Activated CD4-positive, CD25-positive, alpha-beta regulatory T cell treated with anti-CD3 and anti-CD28 coated beads, Interleukin-2, amount 50 U/mL, for 16 hours (primary cell): ENCODE measurements at places on chromosomes 7 and 10.

DNA sequence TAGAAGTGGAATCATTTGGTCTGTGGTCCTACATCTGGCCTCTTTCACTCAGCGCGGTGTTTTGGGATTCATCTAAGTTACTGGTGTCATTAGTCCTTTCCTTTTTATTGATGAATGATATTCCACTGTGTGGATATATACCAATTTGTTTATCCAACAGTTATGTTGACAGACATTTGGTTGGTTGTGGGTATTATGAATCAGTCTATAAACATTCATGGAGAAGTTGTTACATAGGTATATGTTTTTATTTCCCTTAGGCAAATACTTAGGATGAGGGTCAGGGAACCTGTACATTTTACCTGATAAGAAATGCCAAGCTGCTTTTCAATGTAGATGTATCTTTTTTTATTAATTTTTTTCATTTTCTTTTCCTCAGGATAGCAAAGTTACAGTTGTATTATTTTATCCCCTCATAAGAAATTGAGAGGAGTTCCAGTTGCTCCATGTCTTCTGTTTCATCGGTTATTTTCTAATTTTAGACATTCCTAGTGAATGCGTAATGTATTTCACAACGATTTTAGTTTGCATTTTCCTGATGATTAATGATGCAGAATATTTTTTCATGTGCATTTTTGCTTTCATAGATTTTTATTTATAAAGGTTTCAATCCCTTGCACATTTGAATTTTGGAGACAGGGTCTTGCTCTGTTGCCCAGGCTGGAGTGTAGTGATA, 203.8 kb upstream of the SH2B2 start:
- DNase-seq = no peak

DNA sequence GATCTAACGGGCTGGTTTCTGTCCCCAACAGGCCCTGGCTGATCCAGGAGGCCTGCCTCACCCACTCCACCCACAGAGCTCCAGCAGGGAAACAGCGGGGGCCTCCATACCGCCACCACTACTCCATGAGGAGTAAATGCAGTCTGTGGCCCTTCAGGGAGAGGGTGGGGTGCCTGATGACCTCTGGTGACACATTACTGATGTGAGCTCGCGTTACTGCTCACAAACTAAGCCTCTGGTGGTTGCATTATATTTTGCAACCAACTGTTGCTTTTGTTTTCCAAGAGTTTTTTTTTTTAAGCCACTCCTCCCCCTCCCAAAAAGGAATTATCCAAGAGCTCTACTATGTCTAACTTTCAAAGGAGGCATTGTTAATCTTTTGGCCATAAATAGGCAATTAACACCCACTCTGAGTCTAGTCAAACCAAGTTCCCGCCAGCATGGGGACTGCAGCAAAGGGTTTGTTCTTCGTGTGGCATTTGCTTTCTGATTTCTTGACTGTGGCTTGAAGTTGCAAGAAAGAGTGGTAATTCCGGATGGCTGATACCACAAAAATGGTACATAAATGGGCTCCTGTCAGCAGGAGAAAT, 72.6 kb downstream of the FAM53B start:
- DNase-seq = no peak

GRCh38 chr7:127885843-127886242, 145.4 kb downstream of the LRRC4 start:
- no peak for DNase-seq

GRCh38 chr7:158731761-158732160, 27.2 kb upstream of the NCAPG2 start:
- no peak for DNase-seq

DNA sequence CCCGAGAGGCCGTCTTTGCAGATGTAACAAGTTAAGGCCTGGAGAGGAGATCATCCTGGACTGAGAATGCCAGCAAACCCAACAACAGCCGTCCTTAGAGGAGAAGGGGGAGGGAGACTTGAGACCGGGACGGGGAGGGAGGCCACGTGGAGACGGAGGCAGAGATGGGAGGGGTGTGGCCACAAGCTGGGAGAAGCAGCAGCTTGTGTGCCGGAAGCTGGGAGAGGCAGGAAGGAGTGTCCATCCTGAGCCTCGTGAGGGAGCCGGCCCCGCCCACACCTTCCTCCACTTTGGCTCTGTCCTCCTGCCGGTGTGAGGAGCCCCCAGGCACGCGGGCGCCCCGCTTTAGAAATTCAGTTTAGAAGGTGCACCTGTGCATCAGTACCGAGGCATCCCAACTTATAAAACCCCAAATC, 95.7 kb downstream of the DNAJB6 start:
- DNase-seq = no peak

DNA sequence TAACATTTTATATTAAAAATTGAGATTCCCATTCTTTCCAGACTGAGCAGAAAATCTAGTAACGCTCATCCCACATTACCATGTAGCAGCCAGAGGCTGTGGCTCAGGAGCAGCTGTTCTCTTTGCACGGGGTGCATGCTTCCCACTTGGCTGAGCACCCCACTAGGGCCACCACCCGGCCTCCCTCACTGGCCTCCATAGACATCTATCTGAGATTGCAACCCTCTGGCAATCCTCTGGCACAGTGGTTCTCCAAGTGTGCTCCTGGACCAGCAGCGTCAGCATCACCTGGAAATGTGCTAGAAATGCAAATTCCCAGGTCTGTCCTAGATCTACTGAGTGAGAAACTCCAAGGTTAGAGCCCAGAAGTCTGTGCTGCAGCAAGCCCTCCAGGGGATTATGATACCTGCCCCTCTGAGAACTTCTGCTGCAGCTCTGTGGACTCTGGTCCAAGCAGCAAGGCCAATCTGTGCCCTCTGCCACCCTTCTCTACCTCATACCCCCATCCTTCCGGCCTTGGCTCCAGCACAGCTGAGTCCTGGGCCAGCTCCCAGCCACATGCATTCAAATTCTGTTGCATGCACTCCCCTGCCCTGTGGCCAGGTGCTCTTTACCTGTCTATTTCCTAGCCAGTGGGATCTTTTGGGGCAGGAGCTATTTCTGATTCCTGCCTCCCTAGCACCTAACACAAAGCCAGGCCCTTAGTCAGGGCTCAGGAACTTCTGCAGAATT, 301.5 kb downstream of the GRID1 start:
- no peak for DNase-seq

DNA sequence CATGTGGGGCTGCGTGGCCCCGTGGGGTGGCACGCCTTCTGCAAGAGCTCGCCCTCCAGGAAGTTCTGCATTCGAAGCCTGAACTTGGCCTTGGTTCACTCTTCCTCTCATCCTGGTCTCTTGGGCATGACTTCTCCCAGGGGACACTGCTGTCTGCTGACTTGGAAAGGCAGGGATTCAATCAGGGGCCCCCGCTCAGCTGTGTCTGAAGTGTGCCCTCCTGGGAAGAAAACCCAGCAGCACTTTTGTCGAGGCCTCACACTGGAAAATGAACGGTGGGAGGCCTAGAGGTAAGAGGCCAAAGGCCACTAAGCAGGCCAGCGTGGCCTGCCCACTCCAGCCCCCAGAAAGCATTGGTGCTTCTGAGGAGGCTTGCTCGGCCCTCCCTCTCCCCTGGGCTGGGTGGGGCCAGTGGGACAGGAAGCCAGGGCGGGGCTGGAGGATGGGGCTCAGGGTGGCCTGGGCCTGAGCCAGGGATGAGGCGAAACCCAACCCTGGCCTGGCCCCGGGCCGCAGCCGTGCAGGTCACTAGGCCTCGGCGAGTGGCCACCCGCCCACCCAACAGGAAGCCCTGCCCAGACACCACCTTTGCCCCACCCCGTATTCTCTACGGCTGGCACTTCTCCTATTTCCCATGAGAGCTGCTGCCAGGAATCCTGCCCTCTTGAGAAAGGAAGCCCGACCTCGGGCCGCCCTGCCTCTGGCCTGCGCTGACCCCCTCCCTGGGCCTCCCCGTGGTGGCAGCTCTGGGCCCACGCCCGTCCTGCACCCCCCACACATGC, 81.1 kb downstream of the ZMIZ1 start:
- no peak for DNase-seq

GRCh38 chr10:33743429-33743857, 409.0 kb upstream of the NRP1 start:
- DNase-seq = no peak

DNA sequence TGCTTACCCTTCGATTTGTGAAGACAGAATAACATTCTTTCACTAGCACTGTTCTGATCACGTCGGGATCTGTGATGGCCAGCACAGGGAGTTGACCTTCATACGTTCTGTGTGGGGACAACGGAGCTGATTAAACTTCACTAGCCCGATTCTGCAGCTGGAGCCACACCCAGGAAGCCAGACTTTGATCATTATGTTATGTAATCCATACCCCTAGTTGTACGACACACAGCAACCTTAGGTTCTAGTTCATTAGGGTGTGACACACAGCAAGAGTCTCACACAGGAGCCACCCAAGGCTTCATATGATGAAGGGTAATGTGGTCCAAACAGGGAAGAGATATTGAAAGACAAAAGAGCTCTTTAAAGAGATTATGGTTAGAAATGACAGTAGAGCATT, 7.2 kb downstream of the CYP3A5 start:
- DNase-seq = no peak
